ENCODE measurements at places on chromosomes 3 and 15.

- DNase-seq: peak; percentile 26
Measured at GRCh38 chr3:186108106-186108940, 566 bp downstream of the ETV5 start.

DNA sequence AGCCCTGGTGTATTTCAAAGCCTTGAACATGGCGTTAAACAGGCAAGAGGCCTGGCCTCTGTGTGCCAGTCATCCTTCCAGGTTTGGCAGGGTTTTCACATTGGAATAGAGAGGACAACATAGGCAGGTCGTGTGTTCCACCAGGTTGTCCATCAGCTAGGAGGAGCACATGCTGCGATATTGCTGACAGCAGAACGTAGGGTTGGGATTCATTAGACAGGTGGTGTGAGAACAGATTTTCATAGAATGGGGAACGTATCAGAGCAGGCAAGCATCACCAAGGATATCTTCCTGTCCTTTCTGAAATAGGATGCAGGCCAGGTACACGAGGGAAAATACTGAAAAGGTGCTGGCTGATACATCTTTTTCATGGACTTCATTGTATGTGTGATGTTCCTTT is 26.4 kb downstream of the MINAR1 start:
- no peak for DNase-seq

GRCh38 chr15:57323806-57324589 is 52.3 kb upstream of the CGNL1 start:
- no peak for DNase-seq

- no peak for DNase-seq
Measured at GRCh38 chr15:63234451-63234870, 42.9 kb upstream of the APH1B start.

GRCh38 chr3:149368674-149369497 is 8.6 kb downstream of the TM4SF1 start:
- DNase-seq: no peak

GRCh38 chr3:13389378-13389777 is 30.7 kb downstream of the NUP210 start:
- DNase-seq: no peak
